NCI-H460 (cell line): ENCODE measurements at places on chromosomes 3 and 15. TPM values are rescaled to one million over a fixed set of nuclear protein-coding genes. Genes with fewer than 3 reads are reported as not detected.

DNA sequence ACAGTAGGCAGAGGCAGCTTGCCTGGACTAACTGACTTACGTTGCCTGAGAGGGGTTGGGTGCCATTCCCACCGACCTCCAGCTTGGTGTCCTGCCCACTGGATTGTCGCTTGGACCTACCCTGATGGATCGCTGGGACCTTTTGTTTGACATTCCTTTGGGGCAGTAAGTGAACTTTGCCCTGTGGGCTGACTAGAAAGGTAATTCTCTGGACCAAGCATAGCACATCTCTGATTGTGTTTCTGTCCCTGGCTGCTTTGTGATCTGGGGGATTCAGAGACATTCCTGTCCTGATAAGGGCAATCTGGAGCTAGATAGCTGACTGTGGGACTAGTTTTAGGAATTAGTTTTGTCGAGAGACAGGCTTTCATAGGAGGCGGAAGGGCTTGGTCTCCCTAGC, 19.5 kb upstream of the IFT57 start:
- DNase-seq: no peak

- peak; percentile 62 for DNase-seq
Observed at GRCh38 chr3:45593708-45594601, 596 bp upstream of the LIMD1 start.

- DNase-seq: no peak
Observed at GRCh38 chr3:13268120-13268519, 152.0 kb downstream of the NUP210 start.

DNA sequence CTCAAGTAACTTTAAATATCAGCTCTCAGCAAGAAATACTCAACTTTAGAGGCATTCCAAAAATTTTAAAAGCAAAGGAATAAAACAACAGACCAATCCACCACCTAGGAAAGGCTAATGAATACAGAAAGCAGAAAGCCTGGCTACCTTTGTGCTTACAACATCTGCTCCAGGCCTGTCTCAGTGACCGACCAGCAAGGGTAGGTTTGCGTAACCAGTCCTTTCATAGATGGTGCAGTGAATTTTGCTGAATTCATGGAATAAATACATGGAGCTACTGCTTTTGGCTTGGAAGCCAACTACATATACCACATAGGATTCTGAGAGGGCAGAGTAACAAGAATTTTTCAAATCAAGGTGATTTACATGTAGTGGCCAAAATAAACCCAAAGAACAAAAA, 27.2 kb downstream of the ETV5 start:
- no peak for DNase-seq

DNA sequence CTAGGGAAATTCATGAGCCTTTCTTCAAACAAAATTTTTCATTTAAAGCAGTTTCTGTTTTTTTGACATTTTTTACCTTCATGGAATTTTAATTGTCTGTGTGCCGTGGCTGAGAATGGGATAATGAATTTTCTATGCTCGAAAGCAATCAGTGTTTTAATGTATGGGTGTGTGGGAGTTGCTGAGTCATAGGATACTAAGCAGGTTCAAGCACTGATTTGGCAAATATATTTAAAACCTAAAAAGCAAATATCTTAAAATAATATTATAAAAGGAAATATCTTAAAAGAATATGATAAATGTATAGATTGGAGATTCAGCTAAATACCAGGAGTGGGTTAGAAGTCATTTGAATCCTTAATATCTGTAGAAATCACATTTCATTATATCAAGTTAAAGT, 173.6 kb upstream of the LRRFIP2 start:
- DNase-seq: no peak

DNA sequence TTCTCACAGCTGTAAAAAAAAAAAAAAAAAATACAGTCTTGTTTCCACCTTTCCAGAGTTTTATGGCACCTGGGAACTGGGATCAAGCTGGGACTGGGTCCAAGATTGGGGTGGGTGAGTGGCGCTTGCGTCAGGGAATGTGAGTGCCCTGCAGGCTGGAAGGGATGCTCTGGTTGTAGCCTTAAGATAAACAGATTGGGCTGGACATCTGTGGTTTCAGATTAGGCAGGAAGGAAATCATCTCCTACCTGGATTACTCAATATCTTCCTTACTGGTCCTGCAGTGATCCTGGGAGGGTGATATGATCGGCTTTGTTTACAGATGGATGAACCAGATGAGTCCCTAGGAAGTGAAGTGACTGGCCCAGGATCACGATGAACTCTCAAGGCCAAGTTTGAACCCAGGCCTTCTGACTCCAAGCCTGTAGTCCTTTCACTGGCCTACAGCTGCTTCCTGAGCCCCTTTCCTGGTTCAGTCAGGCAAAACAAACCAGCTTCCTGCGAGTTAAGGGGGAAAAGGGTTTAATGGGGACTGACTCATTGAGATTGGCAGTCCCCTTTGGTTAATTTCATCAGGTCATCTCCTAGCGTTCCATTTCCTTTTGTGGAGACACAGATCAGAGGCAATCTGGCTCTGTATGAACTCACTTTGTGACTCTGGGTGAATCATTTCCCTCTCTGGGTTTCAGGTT, 179.8 kb downstream of the THSD4 start:
- peak; percentile 97 for DNase-seq

DNA sequence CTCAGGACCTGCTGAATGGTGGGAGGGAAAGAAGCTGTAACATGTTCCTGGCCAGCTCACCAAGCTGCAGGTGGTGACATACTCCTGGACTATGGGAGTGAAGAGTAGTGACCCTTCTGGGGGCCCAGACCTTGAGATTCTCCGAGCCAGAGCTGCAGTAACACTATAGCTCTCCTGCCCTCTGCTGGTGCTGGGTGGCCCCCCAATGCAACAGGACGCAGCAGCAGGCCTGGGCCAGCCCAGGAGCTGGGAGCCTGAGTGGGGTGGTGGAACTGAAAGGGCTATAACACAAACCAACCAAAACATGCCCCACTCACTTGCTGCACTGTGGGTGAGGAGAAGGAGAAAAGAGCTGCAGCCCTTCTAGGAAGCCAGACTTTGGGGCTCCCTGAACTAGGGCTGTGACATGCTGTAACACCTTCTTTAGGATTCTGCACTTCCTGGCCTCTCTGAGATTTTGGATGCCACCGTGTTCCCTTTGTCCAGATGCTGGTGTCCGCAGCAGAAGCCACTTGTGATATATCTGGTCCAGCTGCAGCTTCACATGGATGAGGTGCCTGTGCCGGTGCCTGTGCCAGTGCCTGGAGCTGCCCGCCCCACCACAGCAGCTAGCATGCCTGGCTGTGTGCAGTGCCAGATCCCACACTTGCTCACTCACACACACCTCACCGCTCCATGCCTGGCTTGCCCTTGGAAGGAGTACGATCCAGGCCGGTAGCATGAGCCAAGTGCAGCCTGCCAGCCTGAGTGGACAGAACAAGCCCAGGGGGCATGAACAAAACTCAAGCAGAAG, 636.8 kb upstream of the KCNMB2 start:
- no peak for DNase-seq

DNA sequence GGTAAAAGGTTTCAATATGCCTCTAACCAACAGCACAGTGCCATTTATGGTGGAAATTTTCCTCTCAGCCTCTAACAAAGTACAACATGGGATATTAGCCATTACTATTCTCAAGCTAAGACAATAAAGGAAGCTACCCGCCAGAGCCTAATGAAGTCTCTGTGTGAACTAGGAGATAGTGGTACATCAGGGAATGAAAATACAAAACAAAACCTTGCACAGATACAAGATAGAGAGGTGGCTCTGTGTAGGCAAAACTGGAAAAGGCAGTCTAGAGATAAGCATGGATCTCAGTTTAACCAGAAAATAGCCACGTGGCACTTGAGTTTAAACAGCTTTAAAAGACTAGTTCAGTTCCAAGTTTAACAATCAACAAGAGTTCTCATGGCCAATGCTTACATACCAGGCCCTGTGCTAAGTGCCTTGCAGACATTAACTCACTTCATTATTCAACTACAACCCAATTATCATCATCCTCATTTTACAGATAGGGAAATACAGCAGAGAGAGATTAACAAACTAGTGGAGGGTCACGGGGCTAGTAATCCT, 279.3 kb downstream of the IGSF11 start:
- no peak for DNase-seq

GRCh38 chr3:10986592-10986991, 6.0 kb upstream of the SLC6A1 start:
- DNase-seq: no peak

ZNF662 gene
- not detected in 2 replicates for total RNA-seq

FBXL22 gene
- not detected in 2 replicates for total RNA-seq
